ENCODE measurements at places on chromosomes 13 and 19.

DNA sequence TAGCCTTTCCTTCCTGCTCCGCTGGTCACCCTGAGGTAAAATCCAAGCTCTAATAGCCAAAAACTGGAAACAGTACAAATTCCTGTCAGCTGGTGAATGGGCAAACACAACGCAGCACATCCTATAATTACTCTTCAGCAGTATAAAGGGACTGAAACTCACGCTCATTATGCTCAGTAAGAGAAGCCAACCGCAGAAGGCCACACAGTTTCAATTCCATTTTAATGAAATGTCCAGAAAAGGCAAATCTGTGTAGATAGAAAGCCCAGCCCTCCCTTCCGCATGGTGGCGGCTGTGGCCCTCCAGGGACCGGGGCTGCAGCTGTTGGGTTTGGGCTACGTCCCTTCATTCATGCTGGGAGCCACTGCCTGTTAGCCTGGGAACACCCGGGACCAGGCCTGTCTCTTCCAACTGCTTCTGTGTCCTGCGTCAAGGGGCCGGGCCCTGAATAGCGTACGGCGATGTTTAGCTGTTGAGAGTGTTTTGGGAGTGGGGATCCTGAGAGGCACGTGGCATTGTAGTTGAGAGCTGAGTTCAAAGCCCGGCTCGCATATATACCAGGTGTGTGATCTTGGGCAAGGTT lies 23.5 kb downstream of the NKPD1 start:
- no peak for DNase-seq

DNA sequence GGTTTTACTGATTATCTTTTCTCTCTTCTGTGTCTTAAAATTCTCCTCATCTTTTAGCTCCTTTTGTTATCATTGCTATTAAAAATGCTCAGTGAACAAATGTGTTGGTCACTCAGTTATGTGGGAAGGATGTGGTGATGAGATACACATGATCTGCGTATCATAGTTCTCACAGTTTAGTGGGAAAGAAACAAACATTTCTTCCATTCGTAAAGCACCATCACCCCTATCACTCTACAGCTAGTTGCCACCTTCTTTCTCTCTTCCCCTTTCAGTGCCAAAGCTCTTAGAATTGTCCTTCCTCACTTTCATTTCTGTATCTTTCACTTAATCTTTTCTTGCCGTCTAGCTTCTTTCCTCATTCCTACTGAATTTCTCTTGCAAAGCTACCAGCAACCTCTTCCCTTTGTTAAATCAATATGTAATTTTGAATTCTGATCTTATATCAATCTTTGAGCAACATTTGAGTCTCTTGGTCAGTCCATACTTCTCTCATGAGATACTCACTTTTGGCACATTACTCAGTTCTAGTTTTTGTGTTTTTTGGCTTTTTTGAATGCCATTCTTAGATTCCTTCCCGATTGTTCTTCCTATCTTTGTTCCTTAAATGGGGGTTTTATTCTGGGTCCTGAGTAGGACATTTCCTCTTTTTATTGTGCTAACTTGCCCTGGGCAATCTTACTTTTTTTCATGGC lies 122.3 kb downstream of the PCCA start:
- DNase-seq, result no peak

DNA sequence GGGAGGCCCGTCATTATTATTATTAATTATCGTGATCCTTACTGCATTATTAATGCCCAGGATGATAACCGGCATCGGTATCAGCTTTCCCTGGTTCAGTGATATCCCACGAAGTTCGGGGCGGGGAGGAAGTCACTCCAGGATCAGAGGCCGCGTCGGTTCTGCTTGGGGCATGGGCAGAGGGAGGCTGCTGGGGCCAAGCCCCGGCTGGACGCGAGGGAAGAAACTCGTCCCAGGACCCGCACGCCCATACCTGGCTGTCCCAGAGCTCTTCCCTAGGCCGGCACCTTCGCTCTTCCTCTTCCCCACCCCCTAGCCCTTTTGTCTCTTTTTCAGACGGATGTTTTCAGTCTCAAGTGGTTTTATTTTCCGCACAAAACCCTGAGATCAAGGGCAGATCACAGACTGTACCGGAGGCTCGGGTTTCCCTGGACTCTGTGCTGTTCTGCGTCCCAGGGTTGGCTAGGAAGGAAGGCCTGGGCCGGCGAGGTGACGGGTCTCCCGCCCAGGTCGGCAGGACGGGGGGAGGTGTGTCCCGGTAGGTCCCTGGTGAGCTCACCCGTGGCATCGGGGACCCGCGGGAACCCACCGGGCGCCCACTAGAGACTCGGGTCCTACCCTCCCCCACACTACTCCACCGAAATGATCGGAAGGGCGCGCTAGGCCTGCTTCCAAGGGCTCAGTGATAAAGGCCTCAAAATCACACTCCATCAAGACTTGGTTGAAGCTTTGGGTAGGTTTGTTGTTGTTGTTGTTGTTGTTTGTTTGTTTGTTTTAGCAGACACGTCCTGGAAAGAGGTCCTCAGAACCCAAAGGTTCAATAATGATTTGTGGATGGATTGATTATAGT lies 7.9 kb downstream of the ZIC2 start:
- DNase-seq, result no peak

DNA sequence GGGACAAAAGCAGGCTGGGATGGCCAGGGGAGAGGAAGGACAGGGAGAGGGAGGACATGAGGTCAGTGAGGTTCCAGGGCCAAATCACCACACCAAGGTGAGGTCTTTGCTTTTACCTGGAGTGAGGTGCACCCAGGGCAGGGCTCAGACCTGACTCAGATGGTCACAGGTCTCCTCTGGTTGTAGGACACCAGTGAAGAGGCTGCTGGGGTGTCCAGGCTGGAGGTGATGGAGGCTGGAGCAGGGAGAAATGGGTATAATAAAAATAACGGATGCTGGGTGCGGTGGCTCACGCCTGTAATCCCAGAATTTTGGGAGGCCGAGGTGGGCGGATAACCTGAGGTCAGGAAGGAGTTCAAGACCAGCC lies 6.9 kb downstream of the GRAMD1A start:
- no peak for DNase-seq

DNA sequence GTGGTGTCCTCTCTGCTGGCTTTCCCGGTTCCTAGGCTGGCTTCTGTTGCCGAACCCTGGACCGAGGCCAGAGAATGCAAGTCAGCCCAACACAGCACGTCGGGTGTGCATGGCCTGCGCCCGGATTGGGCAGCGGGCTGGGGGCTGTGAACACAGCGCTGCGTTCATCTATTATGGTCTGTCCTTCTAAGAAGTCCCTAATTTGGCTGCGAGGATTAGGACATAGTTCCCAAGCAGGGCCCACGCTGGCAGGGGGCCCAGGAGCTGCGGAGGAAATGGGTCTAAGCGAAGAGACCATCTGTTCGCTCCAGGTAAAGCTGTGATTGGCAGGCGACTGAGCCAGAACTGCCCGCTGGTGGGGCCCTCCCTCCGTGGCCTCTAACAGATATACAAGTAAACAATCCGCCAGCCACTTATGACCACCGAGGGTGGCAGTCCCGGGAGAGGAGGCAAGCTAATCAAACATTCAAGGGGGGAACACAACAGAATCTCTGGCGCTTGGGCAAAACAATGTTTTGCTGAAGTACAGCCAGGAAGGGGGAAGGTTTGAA lies 6.0 kb downstream of the SYCE2 start:
- no peak for DNase-seq

DNA sequence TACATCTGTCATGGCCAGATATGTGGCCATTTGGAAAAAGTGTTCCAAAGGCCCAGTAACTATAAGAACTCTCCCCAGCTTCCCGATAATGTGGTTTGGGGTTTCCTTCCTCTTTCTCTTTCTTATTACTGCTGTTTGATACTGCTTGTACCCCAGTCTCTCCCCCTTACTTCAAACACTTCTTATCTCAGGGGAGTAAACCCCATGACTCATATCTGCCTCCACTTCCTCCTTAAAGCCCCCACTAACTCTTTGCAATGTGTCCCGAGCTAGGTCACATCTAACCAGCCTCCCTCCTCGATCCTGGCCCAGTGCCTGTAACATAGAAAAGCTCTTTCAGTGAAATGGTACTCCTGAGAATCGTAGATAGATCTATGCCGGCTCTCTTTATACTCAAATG lies 82.4 kb upstream of the STARD13 start:
- no peak for DNase-seq

- no peak for DNase-seq
Observed at GRCh38 chr13:27016875-27017274, 154.7 kb downstream of the USP12 start.
